ENCODE measurements at places on chromosomes 12 and 14. TPM values are rescaled to one million over a fixed set of nuclear protein-coding genes. Genes with fewer than 3 reads are reported as not detected.
A peak's percentile ranks its signal among the peaks of the same experiment; 100 is the strongest.

GRCh38 chr14:30138567-30138966, 210.9 kb upstream of the PRKD1 start:
- DNase-seq: no peak

GRCh38 chr12:65814038-65814437, 10.2 kb upstream of the HMGA2 start:
- DNase-seq: no peak

- no peak for DNase-seq
These were observed 7.5 kb upstream of the KLRK1 start for GRCh38 chr12:10397296-10397695.

DNA sequence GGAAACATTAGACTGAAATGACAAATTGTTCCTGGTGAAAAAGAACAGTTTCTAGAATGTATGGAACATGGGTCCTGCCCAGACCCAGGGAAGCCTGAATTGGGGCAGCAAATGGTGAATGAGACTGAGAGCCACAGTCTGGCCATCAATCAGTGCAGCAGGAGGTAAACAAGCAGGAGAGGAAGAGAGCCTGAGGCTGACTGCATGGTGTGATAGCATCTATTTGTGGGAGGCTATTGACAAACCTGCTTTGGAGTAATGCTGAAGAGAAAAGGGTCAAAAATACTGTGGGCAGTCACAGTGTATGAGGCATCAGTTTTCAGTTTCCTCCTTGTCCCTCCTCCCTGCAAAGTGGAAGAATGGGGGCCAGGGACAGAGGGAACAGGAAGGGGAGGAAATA, 136.8 kb downstream of the ANKS1B start:
- peak; percentile 10 for DNase-seq

A2M gene
- total RNA-seq: 3.1 TPM

DNA sequence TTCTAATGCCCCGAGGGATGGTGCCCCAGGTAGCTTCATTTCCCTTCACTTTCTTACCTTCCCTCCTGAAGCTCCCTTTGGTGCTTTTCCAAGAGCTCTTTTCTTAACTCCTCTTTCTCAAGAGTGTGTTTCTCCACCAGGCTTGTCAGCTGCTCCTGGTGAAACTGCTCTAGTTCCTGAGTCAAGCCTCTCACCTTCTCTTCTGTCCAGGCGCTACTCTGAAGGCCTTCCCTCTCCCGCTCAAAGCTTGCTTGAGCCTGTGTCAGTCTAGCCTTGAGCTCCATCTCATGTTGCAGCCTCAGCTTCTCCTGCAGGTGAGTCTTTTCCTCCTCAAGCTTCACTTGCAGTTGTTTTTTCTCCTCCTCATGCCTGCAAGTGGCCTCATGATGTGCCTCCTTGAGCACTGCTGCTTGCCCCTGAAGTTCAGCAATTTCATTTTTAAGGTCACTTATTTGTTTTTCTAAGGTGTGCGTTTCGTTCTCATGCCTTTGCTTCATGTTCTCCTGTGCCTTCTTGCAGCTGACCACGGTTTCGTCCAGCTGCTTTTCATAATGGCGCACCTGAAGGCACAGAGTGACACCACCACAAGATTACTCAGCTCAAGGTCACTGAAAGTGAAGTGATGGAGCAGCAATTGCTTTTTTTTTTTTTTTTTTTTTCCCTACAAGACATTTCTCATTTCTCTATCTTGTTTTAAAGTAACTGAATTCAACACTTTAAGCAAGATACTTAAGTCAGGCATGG, 71.0 kb downstream of the NIN start:
- no peak for DNase-seq

- DNase-seq: peak; percentile 79
These were observed 38.2 kb upstream of the ZNF641 start for GRCh38 chr12:48388938-48389337.

CCDC196 gene
- not detected for total RNA-seq

DNA sequence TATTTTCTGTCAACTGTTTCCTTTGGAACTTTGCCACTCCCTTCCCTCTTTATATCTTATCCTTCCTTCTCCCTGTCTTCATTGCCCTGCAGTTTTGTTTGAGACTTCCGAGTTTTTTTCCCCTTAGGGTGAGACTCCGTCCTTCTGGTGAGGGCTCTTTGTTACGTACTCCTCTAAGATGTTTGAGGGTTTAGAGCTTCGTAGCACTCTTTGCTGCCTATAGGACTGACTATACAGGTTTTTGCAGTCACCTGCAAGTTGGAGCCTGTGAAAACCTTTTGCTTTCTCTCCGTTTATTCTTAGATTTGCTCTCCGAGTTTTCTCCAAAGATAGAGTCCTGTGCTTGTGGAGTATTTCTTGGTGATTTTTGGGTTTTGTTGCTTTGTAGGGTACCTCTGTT, 41.7 kb upstream of the MYRFL start:
- DNase-seq: no peak

KIAA0586 gene
- 17.0 TPM for total RNA-seq

GRCh38 chr12:6312529-6313325, 2.2 kb downstream of the PLEKHG6 start:
- DNase-seq: no peak

DNA sequence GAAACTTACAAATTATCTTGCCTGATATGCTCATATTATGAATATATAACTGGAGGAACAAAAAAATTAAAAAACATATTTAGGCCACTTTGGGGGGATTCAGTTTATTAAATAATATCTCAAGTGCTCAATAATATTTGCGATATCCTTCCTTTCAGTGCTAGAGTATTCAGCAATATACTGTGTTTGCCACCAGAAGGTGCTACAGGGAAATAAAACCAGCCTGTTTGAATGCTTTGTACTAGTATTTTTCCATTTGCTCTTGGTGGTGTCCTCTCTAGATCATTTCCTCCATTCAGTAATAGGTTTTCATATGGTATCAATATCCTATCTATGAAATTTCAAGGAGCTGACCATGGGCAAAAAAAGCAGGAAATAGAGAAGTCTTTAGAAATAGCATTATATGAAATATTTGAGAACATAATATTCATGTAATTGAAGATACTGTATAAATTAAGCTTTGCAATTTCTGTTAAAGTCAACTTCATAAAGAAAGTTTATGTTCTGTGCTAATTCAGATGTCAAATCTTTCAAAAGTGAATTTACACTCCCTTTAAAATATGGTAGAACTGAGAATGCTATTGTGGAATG, 106.2 kb upstream of the NAV3 start:
- peak; percentile 42 for DNase-seq

PROX2 gene
- total RNA-seq: not detected

GRCh38 chr14:53218161-53218560, 65.0 kb upstream of the DDHD1 start:
- no peak for DNase-seq

DNA sequence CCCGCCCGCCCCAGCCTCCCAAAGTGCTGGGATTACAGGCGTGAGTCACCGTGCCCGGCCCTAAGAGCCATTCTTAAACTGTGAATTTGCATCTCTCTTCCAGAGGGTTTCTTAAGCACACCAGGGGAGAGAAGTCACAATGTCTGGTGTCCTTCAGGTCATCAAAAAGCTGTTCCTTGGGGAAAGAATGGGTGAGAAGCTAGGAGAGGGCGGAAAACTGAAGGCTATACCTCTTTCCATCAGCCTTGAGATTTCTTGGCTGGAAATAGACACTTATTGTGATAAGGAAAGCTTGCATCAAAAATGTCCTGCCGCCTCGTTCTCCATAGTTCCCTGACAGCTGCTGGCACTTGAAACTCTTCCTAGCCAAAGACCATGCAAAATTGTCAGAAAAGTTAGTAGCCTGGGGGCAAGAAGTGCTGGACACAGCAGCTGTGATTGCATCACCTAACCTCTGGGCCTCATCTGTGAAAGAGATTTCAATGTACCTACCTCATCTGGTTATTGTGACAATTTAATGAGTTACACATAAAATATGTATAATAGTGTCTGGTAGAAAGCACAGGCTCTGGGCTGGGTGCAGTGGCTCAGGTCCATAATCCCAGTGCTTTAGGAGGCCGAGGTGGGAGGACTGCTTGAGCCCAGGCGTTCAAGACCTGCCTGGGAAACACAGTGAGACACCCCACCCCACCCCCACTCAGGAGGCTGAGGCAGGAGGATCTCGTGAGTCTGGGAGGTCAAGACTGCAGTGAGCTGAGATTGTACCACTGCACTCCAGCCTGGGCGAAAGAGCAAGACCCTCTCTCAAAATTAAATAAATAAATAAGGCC, 9.7 kb upstream of the UBC start:
- DNase-seq: peak; percentile 95

DNA sequence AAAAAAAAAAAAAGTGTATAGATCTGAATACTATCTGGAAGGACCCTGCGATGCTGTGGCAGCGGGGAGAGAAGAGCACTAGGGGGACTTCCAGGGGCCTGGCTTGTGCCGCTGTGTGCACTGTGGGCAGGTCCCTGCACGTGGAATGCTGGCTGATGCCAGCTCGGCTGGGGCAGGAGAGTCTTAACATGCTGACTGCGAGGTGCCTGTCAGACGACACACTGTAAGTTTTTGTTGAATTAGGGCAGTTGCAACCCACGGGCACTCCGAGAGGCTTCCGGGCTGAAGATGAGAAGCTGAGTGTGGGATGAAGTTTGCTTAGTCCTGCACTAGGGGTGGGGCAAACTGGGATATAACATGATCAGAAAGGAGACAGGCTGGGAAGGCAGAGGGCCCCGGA, 10.7 kb downstream of the GLT1D1 start:
- no peak for DNase-seq

KLRB1 gene
- total RNA-seq: not detected

GRCh38 chr12:97301576-97301975, 161.0 kb upstream of the RMST start:
- DNase-seq: no peak

C12orf60 gene
- total RNA-seq: 0.69 TPM

KRT73 gene
- total RNA-seq: not detected

TBPL2 gene
- total RNA-seq: not detected

GRCh38 chr12:124835656-124836410, 27.8 kb downstream of the SCARB1 start:
- peak; percentile 9 for DNase-seq

NEUROD4 gene
- total RNA-seq: not detected

DNA sequence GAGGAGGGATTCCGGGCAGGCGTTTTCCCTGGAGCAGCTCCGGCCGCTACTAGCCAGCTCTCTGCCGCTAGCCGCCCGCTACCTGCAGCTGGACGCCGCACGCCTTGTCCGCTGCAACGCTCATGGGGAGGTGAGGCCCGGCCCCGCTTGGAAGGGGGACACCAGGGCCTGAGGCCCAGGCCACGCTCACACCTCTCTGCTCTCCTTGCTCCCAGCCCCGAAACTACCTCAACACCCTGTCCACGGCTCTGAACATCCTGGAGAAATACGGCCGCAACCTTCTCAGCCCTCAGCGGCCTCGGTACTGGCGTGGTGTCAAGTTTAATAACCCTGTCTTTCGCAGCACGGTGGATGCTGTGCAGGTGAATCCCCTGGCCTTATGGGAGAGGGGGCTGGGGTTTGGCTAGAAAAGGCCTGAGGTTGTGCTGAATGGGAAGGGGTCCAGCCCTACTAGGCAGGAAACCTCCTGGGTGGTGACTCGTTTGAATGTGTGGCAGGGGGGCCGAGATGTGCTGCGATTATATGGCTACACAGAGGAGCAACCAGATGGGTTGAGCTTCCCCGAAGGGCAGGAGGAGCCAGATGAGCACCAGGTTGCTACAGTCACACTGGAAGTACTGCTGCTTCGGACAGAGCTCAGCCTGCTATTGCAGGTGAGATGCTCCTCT, 597 bp downstream of the RNF31 start:
- no peak for DNase-seq

DNA sequence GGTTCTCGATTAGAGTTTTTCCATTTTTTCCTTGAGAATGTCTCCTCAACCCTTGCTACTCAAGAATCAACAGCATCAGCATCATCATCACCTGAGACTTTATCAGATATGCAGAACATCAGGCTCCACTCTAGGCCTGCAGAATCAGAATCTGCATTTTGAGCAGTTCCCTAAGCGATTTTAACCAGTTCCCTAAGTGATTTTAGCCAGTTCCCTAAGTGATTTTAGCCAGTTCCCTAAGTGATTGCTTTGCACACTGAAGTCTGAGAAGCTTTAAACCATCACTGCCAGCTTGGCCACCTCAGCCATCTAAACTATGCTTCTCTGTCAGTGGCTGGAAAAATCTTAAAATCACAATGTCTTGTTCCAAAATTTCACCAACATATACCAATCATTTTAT, 29.4 kb upstream of the SLC38A1 start:
- DNase-seq: no peak

TAS2R8 gene
- not detected for total RNA-seq

GRCh38 chr12:96808587-96808986, 98.5 kb upstream of the NEDD1 start:
- DNase-seq: no peak

GRCh38 chr12:98948343-98948949, 303.4 kb downstream of the APAF1 start:
- no peak for DNase-seq

DNA sequence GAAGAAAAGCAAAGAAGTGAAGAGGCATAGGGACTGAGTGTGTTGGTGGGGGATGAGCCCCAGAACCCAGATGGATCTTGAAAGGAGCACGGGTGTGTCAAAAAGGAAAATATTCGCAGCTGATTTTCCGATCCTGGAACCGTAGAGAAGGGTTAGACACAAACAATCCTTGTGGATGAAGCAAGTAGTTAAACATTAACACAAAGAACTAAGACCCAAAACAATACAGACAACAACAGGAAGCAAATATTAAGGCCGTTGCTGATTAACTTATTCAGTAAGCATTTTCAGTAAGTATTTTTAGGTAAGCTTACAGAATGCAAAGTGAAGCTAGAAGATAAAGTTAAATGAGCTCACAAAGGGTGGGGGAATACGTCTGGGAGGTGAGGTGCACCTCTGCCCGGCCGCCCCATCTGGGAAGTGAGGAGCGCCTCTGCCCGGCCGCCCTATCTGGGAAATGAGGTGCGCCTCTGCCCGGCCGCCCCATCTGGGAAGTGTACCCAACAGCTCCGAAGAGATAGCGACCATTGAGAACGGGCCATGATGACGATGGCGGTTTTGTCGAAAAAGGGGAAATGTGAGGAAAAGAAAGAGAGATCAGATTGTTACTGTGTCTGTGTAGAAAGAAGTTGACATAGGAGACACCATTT, 62.8 kb upstream of the PRB2 start:
- DNase-seq: no peak

ALDH6A1 gene
- total RNA-seq: 8.9 TPM

- DNase-seq: no peak
These were observed 34.0 kb downstream of the APAF1 start for GRCh38 chr12:98678946-98679610.

DNA sequence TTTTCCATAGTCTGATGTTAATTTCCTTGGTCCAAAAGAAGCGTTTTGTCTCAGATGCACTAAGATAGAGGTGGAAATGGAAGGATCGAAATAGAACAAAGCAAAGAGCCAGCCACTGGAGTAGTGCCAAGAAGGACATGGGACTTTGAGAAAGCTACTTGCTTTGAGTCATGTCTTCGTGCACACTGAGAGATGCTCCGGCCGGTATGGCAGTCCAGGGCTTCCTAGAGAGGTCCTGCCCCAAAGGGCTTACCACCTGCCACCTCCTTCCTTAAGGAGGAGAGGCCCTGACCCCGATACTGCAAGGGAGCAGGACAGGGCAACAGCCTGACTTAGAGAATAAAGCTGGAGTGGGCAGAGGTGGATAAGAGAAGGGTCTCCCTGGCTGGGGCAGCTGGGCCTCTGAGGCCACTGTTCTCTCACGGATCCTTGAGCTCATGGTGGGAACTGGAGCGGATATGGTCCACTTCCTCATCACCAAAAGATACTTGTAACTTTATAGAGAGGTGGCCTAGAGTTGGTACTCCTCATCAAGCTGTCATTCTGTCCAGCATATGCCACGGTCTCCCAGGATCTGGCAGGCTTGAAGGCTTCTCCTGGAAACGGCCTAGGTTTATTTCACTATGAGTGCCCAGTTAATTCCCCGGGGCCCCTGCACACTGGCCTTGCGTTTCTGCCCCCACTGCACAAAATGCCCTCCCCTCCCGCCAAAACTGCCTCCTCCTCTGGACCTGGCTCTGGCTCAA, 57.4 kb downstream of the FOXN3 start:
- no peak for DNase-seq

- peak; percentile 69 for DNase-seq
These were observed 26.3 kb downstream of the ALKBH1 start for GRCh38 chr14:77681196-77682157.

Measured in M059J (cell line).